ENCODE measurements at places on chromosomes 13 and 19. TPM values are rescaled to one million over a fixed set of nuclear protein-coding genes. Genes with fewer than 3 reads are reported as not detected.

Gene ERICH4
- total RNA-seq: 0.64 TPM

Gene EFNA2
- 2.9 TPM for total RNA-seq

Gene CYP4F2
- not detected for total RNA-seq

Gene SLC10A2
- 0.12 TPM for total RNA-seq

Gene CKM
- 1,004 TPM for total RNA-seq

Gene RPL36
- 754 TPM for total RNA-seq

Gene ZBTB7A
- total RNA-seq: 23.2 TPM

Gene ANGPTL4
- 5.0 TPM for total RNA-seq

Gene KBTBD6
- 14.9 TPM for total RNA-seq

Gene S1PR4
- total RNA-seq: 4.8 TPM

Gene IL17D
- total RNA-seq: 4.3 TPM

Gene ATP4A
- total RNA-seq: 0.41 TPM

Gene ATXN8OS
- total RNA-seq: not detected

Gene RUBCNL
- 6.1 TPM for total RNA-seq

Gene LILRB2
- 4.2 TPM for total RNA-seq

Gene TSHZ3
- total RNA-seq: 12.7 TPM

Gene TUBA3C
- total RNA-seq: not detected

Gene TMEM255B
- 5.5 TPM for total RNA-seq

Gene XPO4
- 22.9 TPM for total RNA-seq

Gene GPR12
- total RNA-seq: 0.06 TPM

Gene TTYH1
- 3.2 TPM for total RNA-seq

Gene PSG4
- not detected for total RNA-seq

Gene BRCA2
- total RNA-seq: 6.4 TPM

Gene LACC1
- total RNA-seq: 2.3 TPM

Gene INAFM1
- 7.6 TPM for total RNA-seq

Gene CCL25
- not detected for total RNA-seq

Gene LYL1
- 24.1 TPM for total RNA-seq

Gene FXYD1
- 19.7 TPM for total RNA-seq

Gene GRIK5
- 20.8 TPM for total RNA-seq

Gene OR7A5
- total RNA-seq: not detected

Gene SCGB2B2
- total RNA-seq: 0.18 TPM
